ENCODE measurements at places on chromosomes 12 and 14.
A peak's percentile ranks its signal among the peaks of the same experiment; 100 is the strongest.

- no peaks in the 10 kb centered on the region for H3K27me3 ChIP-seq
- H3K4me1 ChIP-seq: no peaks in the 10 kb centered on the region
- no peak overlapping the region for H3K4me3 ChIP-seq
- H3K27ac ChIP-seq: no peak overlapping the region
- no peak for DNase-seq
- H3K36me3 ChIP-seq: no peaks in the 10 kb centered on the region
These were observed 843.2 kb downstream of the GALC start for GRCh38 chr14:87149583-87150354.

DNA sequence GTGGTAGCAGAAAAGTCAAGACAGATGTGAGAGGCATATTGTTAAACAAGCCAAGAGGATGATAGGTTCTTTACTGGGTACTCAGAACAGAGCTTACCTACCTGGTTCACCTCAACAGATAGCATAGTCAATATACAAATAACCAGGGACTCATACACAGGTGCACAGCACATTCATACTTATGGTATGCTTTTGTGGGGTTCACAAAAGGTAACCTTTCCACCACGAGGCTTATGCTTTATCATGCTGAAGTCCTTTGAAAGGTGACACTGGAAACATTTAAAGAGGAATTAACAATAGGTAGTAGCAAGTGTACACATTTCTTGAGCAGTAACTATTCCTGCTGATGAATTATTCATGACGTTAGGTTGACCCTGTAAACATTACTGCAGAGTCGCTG lies 42.2 kb upstream of the MBIP start:
- no peak overlapping the region for H3K4me3 ChIP-seq
- H3K4me1 ChIP-seq: no peaks in the 10 kb centered on the region
- no peaks in the 10 kb centered on the region for H3K27me3 ChIP-seq

DNA sequence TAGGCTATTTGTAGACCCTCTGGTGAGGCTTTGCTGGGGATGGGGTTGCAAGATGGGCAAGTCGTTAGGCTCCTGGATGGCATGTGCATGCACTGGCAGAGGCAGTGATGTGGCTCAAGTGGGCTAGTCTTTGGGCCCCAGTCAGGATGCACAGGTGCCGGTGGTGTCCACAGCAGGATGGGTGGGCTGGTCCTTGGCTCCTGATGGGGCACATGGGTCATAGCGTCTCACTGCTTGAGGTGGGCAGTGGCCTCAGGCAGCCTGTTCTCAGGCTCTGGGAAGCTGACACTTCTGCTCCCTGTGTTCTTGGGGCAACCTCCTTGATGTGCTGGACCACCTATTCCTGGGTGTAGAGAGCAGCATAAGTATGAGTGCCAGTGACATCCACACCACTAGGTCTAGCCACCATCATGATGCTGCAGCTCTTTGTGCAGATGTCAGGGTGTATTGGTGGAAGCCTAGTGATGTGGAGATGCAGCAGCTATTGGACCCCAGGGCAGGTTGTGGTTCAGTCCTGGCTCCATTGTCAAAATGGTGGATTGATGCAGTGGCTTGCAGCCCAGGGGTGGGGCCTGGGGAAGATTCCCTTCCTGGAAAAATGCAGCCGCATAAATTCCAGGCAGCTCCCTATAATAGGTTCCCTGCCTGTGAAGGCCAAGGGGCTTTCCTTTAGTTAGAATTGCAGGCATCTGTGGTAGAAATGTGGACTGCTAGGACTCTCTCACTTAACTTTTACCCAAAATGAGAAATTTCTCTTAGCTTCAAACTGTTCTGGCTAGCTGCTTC lies 742.5 kb upstream of the MDGA2 start:
- no peaks in the 10 kb centered on the region for H3K4me1 ChIP-seq
- H3K27me3 ChIP-seq: no peaks in the 10 kb centered on the region
- H3K36me3 ChIP-seq: no peaks in the 10 kb centered on the region
- no peak overlapping the region for H3K4me3 ChIP-seq
- no peak for DNase-seq
- H3K27ac ChIP-seq: no peak overlapping the region

DNA sequence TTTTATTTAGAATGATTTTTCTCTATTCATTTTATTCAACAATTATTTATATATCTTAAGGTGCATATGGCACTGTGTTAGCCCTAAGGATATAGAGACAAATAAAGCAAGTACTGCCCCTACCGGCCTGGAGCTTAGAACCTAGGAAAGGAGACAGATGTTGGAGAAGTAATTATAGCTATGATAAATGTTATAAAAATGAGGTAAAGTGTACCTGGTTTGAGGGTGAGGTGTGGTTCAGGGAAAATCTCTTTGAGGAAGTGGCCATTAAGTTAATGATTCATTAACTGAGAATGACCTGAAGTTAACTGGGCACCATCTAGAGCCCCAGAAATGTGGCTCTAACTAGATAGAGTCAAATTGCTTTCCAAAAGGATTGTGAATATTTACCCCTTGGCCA lies 31.9 kb downstream of the CDKL1 start:
- no peaks in the 10 kb centered on the region for H3K27me3 ChIP-seq
- peaks cover 2% of the 10 kb centered on the region for H3K4me1 ChIP-seq
- no peak overlapping the region for H3K4me3 ChIP-seq
- peak; percentile 53 for DNase-seq
- H3K27ac ChIP-seq: peak overlapping the region; percentile 76

GRCh38 chr12:110860833-110861296 lies 14.1 kb downstream of the CCDC63 start:
- no peaks in the 10 kb centered on the region for H3K4me1 ChIP-seq
- no peak for DNase-seq
- no peak overlapping the region for H3K27ac ChIP-seq
- no peaks in the 10 kb centered on the region for H3K27me3 ChIP-seq

DNA sequence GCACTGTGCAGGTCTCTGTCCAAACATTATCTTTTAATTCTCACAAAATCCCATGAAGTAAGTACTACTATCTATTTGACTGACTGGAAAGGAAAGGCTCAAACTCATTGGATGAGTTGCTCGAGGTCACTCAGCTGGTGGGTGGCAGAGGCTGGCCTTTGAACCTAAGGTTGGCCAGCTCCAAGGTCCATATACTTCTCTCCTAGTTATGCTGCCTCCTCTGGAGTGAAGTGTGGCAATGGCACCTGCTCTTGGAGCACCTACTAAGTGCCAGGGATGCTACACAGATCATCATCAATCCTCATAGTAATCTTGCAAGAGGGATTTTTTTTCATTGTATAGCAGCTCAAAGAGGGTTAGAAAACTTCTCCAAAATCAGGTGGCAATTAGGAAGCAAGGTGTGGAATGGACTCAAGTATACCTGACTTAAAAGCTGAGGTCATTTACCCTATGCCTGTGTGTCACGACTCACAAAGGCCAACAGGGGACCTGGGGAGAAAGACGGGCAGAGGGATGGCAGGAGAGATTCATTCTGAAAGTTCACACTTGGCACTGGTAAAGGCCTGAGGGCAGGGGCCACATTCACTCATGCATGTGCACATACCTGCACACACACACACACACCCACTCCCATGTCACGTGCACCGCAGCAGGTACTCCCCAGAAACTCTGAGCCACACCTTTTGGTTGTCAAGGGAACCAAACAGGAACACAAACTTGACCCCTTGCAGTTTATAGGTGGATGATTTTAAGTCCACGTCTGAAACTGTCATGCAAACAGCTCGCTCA lies 146.4 kb downstream of the FOXN3 start:
- H3K27ac ChIP-seq: no peak overlapping the region
- no peaks in the 10 kb centered on the region for H3K4me1 ChIP-seq
- H3K4me3 ChIP-seq: no peak overlapping the region

DNA sequence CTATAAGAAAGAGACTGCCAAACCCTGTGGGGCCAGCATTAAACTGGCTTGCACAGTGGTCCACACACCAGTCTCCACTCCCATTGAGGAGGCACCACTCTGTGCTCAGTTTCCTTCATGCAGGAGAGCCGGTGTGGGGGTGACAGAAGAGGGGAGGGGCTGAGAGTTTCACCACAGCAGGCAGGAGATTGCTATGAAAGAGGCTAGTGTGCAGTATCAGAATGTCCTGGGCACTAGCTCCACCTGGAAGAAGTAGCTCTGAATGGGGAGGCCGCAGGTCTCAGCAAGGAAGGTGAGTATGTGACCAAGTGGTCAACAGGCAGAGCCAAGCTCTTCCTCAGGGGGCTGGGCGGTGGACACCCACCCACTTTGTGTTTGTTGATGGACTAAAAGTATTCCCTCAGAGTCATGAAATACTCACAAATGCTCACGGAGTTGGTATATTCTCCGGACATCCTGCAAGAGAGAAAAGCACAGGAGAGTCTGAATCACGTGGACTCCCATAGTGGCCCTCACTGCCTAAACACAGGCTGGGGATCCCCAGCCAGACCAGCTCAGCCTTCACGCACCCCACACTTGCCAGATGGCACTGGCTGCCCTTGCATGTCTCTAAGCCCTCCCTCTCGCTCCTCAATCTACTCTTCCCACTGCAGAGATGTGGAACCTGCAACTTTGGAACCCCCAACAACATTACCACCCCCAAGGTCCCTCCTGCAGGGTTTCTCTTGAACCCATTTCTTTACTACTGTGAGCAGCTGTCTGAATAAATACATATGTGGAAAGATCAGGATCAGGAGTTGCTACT lies 7.8 kb upstream of the KRT72 start:
- no peaks in the 10 kb centered on the region for H3K27me3 ChIP-seq
- DNase-seq: no peak
- H3K4me1 ChIP-seq: no peaks in the 10 kb centered on the region

Data from colonic mucosa (tissue), 4 donors.